ENCODE measurements at places on chromosomes 2 and 18.

GRCh38 chr2:73103018-73103542 lies 9.7 kb downstream of the RAB11FIP5 start:
- DNase-seq: peak; percentile 13

GRCh38 chr2:222750533-222750932 lies 79.1 kb downstream of the MOGAT1 start:
- DNase-seq: no peak

- DNase-seq: no peak
Observed at GRCh38 chr2:176087330-176088047, 3.7 kb upstream of the EVX2 start.

- DNase-seq: no peak
Observed at GRCh38 chr2:172928756-172929155, 146.9 kb upstream of the MAP3K20 start.

GRCh38 chr18:40108596-40108995 lies 1846.4 kb upstream of the PIK3C3 start:
- no peak for DNase-seq

- no peak for DNase-seq
Observed at GRCh38 chr2:232833830-232834229, 36.2 kb upstream of the SNORC start.

DNA sequence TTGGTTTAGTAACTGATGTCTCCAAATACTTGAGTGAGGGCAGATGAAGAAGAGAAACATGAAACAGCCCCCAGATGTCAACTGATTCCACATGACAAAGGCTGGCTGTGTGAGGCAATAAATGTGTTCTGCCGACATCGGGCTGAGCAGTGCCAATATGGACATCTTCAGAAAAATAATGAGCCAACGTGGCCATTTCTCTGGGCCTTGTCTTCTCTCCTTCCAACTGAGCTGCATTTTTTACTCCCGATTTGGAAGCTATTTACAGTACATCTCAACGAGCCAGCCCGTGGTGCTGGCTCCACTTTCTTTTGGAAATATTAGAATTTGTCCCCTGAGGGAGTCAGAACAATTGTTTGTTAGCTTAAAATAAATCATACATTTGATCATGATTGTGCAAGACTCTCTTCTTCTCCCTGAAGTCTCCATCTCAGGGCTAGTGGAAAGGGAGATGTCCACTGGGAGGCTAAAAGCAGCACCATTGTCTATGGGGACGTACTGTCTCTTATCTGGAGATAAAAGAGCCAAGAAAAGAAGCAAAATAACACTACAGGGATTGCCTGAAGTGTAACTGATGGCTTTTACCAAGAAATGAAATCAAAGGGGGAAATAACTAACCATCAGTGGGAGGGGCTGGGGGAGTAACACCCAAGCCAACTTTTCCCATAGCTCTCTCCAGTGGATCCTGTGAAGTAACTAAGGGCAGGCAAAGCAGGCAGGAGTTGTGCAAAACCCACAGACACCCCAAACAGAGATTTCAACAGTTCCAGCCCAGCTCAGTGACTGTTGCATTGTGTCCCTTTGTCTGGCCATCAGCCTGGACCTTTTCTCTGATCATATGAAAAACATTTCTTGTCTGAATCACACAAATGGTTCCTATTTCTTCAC lies 114.8 kb downstream of the RDH14 start:
- DNase-seq: no peak

DNA sequence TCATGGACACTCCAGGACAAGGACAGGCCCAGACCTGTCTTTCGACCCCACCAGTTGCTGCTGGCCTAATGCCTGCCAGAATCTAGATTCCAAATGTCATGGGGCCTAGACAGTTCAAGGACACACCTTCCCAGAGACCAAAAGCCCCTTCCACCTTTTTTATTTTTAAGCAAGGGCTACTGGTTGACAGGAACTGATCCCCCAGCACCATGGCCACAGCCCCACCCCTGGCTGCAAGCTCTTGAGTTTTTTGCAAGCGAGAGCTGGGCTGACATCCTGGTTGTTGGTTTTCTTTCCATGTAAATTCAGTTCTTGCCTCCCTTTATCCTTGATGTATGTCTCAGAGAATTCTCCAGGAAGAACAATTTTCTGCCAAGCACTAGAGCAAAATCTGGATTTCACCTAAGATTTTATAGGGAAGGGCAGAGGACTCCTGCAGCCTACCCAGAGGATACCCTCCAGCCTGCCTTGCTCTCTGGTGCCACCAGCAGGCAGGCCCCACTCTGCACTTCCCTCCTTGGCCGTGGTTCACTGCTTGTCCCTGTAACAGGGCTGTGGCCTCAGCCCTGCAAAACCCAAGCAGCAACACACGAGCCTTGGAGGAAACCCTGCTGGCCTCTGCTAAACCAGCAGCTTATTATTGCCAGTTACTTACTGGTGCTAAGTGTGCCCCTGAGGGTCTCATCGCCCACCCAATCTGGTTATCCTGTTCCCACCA lies 97.7 kb downstream of the TWIST2 start:
- DNase-seq: no peak

DNA sequence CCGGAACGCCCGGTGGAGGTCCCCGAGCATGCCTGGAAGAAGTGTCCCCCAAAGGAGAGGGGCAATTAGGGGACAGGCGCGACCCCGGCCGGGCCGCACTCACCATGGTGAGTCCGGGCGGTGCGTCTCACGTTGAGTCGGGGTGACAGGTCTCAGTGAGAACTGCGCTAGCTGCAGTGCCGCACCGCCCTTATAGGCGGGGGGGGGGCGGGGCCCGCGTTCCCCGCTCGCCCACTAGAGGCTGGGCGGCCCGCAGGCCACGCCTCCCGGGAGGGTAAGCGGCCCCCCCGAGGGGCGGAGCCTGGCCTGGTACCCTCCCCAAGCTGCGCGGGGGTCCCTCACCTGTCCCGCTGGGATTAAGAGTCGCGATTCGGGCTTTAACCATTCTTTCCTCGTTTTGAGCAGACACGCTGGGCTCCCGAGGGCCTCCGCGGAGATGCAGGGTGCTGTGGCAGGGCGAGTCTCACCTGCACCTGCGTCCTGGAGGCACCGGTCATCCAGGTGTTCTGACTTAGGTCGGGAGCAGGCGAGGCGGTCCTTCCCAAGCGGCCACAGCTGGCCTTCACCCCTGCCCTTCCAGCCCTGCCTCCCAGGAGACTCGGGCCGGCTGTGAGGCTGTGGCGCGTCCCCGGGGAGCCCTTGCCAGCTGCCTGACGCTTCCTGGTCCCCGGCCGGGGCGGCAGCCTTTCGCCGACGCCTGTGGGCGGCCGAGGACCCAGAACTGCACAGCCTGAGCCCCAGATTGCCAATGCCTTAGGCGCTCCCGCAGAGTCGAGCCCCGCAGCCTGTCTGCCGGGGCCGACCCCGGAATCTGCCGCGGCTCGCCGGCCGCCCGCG lies at the start of gene TUBA4A:
TSS of gene TUBA4A (minus strand) at position 166 of the 837 bp plus-strand sequence. CDS start at position 106, 60 bp downstream.
- DNase-seq: peak; percentile 84

GRCh38 chr2:201915446-201915845 lies 109.1 kb downstream of the CDK15 start:
- DNase-seq: no peak

GRCh38 chr2:241925821-241926441 lies 56.4 kb downstream of the RTP5 start:
- DNase-seq: no peak

- DNase-seq: no peak
Observed at GRCh38 chr2:24924266-24924665, 4.2 kb upstream of the ADCY3 start.

- no peak for DNase-seq
Observed at GRCh38 chr2:43407935-43408334, 181.5 kb upstream of the ZFP36L2 start.

DNA sequence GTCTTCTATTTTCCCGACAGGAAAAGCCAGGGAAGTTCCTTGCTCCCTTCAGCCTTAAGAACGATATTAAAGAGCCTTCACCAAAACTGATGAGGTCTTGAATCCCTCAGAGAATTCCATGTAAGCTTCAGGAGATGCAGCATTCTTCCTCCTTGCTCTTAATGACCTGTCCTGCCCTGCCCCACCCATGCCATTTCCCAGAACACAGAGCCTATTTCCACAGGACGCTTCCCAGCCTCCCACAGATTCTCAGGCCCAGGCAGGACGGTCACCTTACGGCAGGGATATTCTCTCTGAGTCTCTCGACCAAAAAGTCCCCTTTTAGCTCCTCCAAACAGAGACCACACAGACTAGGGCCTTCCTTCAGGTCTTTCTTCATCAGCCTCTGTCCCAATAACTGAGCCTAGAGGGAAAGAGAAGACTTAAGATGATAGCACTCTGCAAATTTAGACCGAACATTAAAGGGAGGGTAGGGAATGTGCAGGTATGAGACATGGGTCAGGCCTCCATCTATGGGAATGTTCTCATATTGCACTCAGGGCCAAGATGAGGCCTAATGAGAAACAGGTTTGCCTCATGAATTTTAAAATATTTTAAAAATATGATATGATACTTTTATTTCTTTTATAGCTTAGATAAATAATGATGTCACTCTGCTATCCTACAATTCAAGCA lies 62.1 kb downstream of the COBLL1 start:
- DNase-seq: no peak

All from ovary (tissue), 10 donors.